ENCODE measurements at places on chromosomes 3 and 15.

DNA sequence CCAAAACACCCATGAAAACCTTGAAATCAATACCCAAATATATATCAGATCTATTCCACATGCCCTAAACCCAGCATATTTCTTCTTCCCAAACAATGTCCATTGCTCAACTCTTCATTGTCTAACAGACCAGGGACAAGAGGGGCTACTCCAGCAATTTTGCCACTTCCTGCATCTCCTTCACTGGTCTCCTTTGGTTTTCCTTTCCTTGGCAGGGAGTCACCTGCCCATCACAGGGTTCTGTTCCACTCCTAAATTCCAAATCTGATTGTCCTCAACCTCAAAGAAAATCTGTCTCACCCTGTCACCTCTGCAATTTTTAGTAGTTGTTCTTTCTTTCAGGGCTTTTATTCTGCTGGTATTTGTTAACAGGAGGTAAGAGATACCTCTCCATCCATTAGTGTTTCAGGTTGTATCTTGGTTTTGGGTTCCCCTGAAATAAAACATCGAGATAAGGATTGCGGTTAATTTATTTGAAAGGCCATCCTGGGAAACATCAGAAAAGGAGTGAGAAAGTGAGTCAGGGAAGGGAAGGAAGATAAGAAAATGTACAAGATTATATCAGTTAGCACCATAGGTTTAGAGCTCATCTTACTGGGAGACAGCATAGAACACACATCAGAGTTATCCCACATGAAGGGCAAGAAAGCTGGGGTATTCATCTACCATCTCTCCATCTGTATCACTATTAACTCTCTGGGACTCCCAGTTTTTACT, 13.6 kb downstream of the ZBED2 start:
- no peak for DNase-seq

DNA sequence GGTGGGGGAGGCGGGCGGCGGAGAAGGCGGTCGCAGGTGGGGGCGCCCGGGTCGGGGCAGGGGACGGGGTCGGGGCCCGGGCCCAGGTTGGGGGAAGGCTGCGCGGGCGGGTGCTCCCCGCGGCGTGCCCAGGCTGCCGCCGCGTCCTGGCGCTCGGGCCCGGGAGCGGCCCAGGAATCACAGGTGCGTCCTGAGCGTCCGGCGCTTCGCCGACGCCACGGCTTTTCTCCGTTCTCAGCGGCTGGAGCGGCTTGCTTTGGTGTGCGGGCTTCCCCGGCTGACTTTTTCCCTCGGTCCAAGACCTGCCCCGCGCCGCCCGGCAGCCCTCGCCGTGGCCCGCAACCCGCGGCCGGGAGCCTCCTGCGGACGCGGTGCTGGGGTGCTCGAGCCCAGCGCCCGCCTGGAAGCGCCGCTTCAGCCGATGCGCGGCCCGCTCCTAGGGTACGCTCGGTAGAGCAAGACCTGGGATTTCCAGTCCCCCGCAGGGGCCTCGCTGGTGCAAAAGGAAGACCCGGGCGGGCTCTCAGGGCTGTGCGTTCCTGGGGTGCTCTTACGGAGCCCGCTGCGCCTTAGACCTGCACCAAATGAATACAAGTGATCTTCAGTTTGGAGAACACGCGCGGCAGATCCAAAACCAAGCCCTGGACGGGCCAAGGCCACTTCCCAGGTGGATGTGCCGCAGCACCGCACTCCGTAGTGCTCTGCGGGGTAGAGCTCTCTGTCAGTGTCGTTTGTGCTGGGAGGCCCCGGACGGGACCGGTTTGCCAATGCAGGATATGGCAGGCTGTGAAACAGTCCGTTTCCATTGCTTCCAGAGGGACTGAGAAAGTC, 639 bp downstream of the NIPA1 start:
- no peak for DNase-seq

- DNase-seq = no peak
Observed at GRCh38 chr3:17806876-17807275, 64.4 kb upstream of the TBC1D5 start.

DNA sequence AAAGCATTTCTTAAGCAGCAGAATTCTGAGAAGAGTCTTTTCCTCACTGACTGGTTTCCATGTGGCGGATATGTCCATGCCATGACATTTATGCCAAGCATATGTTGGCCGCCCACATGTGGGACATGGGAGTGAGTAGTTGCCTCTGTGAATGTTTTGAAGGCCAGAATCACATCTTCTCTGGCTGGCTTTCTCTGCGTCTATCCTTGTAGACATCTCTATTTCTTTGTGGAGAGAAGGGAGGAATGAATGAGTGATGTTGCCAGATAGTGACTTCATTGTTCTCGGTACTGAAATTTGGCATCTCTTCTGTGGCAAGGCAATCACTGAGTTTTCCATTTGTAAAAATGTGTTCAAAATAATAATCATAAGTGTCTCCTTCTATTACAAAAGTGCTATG, 316.0 kb downstream of the CLSTN2 start:
- DNase-seq = no peak

GRCh38 chr3:179745716-179746115, 92.9 kb downstream of the USP13 start:
- DNase-seq = no peak

- DNase-seq = no peak
Observed at GRCh38 chr3:57118254-57118653, 46.9 kb downstream of the IL17RD start.

DNA sequence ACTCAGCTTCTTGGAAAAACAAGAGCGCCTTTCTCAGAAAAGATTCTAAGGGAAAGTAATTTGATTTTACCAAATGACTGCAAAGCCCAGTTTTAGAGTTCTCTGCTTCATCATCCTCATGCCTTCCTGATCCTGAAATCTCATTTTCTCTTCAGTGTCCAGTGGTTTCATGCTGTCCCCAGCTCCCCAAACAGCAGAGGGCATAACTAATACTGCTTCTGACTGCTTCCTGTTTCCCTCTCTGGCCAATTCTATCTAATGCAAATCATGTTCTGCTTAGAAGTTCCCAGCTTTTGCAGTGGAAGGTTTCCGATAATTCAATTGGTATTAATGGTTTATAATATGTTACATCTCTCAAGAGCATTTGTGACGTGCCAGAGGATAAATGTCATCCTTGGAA, 161.1 kb downstream of the CLSTN2 start:
- no peak for DNase-seq

DNA sequence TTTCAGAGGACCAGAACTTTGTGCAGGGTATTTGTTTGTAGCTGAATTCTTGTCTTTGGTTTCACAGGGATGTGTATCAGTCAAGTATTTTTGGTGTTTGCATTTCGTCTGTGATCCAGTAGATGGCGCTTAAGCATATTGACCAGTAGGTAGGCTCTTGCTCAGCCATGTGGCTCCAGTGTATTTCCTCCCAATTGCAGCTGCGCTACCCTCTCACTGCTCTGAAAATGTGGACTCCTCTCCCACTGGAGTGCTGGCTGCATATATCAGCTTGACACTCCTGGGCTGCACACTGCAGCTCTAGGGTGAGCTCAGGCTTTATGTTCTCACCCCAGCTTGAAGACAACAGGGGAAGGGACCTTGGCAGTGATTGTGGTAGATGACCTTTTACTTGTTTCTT, 1264.3 kb upstream of the ALCAM start:
- no peak for DNase-seq

DNA sequence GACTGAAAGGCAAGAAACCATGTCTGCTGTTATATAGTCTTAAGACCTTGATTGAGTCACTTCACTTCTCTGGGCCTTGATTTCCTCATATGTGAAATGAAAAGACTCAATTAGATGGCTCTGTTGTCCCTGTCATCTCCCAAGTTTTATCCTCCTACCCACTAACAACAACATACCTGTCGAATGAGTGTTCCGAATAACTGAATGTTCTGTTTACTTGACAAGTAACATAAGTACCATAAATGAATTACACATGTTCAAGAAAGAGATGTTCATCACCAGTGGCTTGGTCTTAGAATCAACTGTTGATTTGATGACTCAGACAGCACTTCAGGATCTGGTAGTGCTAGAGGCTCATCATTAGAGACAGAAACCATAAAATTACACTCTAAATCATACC, 311.7 kb downstream of the VPS13C start:
- DNase-seq = no peak

DNA sequence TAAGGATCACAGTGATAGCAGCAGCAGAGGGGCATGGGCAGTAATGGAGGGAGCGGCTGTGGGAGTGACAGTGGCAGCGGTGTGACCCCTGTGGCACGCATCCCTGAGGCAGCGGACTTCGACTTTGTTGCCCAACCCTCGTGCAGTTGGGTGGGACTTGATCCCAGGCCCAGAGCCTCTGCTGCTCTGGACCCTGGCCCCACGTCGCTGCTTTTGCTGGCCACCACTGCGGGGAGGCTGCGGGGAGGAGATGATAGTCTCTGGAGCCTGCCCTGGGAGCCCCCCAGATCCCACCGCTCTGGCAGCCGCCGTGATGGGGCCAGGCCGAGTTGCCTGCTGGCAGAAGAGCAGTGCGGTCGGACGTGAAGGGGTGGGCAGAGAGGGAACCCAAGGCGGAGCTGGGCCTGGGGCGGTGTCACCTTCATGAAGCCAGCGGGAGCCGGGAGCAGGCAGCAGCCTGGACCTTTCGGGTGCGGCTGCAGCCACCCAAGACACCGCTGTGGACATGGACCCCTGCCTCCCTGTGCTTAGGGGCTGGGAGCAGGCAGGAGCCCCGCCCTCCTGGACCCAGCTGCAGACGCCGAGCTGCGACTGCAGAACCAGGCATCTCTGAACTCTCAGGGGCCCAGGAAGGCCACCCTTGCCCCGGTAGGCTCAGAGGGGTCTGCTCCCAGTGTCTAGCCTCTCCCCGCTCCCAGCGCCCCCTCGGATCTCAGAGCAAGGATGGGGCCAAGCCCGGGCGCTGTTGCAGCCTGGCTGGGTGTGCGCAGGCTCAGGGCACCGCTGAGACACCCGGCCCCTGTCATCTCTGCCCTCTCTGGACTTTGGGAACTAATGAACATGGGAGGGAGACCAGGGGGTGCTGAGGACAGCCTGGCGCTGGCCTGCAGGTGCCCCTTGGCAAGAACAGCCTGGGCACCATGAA, 38.3 kb downstream of the COMMD2 start:
- no peak for DNase-seq

DNA sequence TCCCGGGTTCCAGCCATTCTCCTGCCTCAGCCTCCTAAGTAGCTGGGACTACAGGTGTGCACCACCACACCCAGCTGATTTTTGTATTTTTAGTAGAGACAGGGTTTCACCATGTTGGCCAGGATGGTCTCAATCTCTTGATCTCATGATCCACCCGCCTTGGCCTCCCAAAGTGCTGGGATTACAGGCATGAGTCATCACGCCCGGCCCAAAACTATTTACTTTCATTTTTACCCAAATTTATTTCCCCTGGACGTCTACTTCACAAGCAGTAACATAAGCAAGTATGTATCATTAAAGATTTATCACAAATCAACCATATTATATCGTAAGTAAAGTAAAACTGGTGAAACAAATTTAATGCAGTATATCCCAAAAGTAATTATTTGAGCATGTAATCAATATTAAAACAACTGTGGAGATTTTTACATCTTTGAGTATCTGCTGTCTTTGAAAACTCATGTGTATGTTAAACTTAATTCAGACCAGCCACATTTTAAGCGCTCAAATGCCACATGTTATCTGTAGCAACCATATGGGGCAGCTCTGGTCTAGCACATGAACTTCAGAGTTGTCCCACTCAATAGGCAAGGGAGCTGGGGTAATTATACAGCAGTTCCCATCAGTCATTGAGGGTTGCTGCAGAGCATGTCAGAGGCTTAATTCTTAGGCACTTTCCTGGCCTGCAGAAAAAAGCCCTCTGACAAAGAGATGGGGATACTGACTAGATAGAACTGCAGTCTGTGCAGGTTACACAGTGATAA, 185.7 kb upstream of the CTDSPL start:
- no peak for DNase-seq

DNA sequence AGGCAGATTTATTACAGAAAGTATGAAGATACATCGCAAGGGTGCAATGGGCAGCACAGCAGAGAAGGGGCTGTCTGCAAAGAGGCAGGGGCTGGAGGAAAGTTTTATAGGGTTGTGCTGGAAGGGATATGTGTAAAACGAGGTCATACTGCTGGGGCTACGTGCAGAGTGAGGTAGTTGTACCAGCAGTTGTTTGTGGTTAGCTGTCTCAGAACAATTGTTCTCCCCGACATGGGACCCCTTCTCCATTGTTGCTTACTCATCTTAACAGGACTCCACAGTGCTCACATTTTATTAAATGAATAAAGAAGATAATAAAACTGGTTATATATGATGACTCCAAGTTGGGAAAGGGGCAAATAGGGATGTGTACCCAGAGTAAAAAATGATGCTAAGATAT, 49.4 kb downstream of the GTPBP8 start:
- DNase-seq = no peak

DNA sequence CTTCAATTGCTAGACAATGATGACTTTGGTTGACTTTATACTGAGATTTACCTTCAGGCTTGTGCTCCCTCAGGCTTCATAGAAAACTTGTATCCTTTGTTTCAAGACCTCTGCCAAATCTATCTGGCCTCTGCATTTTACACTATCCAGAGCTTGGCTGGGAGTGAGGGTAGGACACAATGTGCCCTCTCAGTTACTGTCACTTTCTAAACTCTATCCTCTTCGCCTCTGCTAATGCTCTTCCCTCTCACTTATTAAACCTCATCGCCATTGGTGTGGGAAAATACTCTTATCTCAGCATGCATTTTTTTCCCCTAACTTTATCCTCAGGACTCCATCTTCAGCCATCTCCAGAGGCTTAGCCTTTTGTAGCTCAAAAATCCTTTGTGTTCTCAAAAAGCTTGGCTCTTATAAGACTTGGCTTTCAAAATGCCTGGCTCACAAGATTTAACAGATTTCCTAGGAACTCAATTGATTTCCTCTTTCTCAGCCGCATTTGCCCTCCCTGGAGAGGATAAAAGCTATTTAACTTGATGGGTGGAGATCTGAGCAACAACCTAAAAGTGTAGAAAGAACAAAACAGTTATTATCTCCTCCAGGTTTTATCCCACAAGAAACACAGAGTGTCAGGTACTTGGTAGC, 28.3 kb downstream of the SUCNR1 start:
- no peak for DNase-seq

DNA sequence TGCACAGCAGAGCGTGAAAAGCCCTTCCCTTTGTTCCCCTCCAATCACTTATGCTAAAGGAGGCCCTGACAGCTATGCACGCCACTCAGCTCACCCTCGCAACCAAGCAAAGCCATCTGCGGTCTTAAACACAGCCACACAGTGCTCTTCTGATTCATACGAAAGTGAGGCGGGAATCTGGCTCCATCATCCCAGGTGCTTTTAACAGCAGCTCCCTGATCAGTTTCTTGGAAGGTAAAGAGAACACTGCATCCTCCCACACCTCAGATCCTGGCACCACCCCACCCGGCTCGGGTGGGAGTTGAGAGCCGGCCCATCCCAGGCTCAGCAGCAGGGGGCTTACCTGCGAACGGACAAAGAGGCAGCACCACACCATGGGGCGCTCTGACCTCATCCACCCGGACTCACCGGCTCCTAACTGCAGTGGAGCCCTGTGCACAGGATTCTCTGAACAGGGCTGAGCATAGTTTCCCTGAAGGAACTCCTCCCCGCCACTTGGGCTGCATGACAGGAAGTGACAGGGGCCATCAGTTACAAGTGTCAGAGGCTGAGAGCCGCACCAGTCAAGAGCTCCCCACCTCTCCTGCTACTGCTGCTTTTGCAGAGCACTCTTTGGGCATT, 114.3 kb upstream of the ARHGEF3 start:
- DNase-seq = no peak

All from type B pancreatic cell (in vitro differentiated cells).